ENCODE measurements at places on chromosomes 3 and 15. TPM values are rescaled to one million over a fixed set of nuclear protein-coding genes. Genes with fewer than 3 reads are reported as not detected.

- DNase-seq = no peak
Measured at GRCh38 chr15:63135804-63136203, 14.1 kb downstream of the LACTB start.

DNA sequence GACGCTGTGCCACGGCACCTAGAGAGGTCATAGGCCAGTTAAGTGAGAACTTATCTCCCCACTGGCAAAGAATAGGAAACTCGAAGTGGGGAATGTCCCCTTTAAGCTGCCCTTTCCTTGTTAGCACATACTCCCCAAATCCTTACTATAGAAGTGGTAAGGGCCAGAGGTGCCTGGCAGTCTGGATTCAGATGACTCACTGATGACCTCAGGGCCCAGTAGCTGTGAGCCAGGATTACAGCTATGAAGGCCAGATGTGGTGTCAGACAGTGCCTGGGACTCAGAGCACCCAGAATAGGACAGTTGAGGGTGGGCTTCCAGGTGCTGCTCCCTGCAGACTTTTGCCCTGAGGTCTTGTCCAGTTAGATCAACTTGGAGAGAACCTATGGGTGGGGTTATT lies 37.7 kb downstream of the PDIA5 start:
- no peak for DNase-seq

DNA sequence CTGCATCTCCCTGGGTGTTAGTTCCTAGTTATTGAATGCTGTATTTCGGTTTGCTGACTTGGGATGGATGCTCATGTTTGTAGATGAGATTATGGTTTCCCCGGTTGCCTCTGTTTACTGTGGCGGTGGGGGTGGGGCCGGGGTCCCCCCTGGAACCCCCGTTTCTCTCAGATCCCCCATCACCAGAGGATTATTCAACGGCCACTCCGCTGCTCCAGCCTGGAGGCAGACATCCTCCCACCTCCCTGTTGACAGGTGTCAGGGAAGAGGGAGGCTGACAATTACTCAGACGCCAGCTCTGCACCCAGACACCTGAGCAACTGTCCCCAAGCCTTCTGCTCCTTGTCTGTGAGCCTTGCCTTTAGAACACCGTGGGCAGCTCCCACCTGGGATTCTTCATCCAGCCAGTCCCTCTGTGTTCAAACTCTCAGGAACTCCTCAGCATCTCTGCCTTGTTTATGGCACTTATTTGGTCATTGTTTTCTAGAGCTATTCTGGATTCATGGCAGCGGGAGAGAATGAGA lies 95.9 kb upstream of the PRR20G start:
- no peak for DNase-seq

GRCh38 chr3:194072691-194073279 lies 63.2 kb upstream of the HES1 start:
- DNase-seq = no peak

GRCh38 chr3:142481196-142481595 lies 33.4 kb upstream of the XRN1 start:
- no peak for DNase-seq

DNA sequence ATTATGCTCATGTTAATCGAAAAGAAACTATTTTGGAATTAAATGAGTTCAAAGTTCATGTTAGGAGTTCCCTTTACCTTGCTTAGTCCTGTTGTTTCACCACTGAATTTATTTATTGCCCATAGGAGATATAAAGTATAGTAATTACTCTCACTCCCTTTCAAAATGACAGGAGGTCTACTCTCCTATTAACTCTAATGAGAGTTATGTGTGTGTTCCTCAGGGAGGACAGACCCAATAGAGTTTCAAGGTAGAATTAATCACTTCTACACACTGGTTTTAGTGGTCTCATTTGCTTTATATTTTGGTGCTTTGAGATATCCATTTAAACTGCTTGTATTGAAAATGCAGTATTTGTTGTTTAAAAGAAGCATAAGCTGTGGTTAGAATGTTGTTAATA lies 398.9 kb downstream of the NLGN1 start:
- no peak for DNase-seq

Gene MASP1
- total RNA-seq = 59.7 TPM

Gene HDC
- total RNA-seq = 1.00 TPM

Gene GP5
- 0.22 TPM for total RNA-seq

Gene PP2D1
- not detected for total RNA-seq

Gene MAGEF1
- total RNA-seq = 30.2 TPM

Gene CCR9
- total RNA-seq = not detected

Data from cardiac septum (tissue), 1 donor.